ENCODE measurements at places on chromosomes 7 and 10.

GRCh38 chr7:77308792-77309191, 107.4 kb downstream of the GSAP start:
- no peak for DNase-seq

DNA sequence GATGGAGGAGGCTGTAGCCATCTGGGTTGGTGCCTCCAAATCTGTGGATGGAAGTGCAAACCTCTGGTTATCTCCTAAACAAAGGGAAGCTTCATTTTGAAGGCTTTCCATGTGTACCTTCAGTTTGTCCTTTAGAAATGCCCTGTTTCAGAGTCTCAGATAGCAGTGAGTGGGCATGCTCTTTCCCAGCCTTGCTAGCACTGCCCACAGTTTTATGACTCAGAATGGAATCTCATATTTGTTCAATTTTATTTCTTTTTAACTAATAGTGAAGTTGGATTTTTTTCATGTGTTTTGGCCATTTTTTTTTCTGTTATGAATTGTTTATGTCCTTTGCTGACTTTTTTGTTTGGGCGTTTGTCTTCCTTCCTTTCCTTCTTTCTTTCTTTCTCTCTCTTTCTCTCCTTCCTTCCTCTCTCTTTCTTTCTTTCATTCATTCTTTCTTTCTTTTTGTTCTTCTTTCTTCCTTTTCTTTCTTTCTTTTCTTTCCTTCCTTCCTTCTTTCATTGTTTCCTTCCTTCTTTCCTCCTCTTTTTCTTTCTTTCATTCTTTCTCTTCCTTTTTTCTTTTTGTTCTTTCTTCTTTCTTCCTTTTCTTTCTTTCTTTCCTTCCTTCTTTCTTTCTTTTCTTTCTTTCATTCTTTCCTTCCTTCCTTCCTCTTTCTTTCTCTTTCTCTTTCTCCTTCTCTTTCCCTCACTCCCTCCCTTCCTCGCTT, 25.6 kb downstream of the PRF1 start:
- DNase-seq, result no peak

GRCh38 chr7:143892527-143893300, 9.3 kb downstream of the TCAF1 start:
- no peak for DNase-seq

- no peak for DNase-seq
These were observed 84.4 kb downstream of the RUNDC3B start for GRCh38 chr7:87712571-87712970.

GRCh38 chr10:23157691-23158369, 34.3 kb upstream of the PTF1A start:
- peak; percentile 12 for DNase-seq

DNA sequence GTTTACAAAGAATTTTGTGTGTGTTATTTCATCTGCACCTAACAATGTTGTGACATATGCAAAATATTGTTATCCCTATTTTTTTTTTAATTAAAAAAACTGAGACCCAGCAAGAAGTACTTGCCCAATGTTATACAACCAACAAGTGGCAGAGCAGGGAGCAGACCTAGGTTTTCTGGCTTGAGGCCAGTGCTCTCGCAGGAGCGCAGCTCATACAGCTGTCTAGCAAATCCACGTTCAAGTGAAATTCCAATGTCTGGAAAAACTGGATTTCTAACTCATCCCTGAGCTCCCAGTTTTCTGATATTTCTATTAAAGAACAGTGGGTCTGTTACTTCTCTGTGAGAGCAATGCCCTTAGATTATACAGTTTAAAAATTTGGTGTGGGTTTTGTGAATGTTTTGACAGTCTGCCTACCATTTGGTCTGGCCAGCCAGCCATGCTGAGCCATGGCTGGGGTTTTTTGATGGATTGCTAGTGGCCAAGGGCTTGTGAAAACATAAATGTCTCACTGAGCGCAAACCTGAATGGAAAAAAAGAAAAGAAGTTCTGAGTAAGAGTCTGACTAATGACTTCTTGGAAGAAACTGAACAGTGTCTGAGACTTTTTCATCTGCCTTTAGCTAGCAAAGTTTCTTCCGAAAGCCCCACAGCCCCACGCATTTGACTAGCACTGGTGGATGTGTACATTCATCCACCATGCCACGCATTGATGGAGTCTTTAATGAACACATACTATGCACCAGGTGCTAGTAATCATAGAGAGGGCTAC, 15.4 kb upstream of the PRF1 start:
- no peak for DNase-seq

- DNase-seq, result no peak
These were observed 732.8 kb downstream of the POM121L12 start for GRCh38 chr7:53768186-53768585.

DNA sequence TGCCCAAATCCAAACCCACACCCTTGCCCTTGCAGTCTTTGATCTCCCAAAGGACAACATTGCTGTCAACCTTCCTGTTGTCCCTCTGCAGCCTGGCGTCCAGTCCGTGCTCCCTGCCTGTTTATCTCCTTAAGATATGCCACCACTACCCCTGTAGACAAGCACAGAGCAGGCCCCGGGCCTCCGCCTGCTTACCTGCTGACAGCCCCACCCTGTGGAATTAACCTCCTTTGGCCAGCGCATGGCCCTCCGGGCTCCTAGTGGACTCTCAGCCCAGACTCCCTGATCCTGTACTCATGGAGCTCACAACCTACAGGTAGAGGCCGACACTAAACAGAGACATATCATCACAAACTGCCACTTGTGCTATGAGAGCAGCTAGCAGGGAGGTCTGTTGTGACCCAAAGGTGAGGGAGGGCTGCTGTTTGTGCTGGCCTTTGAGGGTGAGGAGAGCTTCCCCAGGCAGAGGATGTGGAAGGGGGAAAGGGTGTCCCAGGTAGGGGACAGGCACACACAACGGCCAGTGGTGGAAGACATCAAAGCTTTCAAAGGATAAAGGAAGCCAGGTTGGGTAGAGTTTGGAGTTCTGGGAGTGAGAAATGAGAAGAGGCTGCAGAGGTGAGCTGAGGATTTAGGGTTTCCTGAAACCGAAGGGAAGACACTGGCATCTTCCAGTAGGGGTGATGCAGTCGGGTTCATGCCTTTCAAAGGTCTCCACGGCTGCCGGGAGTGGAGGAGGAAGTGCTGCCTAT, 174.5 kb upstream of the ZMIZ1 start:
- DNase-seq, result no peak

- DNase-seq, result no peak
These were observed 41.0 kb downstream of the ZEB1 start for GRCh38 chr10:31359979-31360378.

DNA sequence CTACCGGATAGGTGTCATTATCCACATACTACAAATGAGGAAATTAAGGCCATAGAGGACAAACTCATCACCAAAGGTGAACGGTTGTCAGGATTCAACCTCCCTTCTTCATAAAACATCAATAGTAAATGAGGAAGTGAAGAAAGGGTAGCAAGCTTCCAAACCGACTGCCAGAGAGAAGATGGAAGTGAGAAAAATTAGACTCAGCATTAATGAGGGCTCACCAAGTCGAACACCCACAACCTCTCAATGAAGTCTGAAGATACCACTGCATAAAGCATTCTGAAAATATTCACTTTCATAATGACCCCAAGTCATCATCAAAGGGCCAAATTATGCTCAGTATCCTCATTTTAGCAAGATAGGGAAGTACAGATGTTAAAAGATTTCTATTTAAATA, 29.6 kb downstream of the ABCB4 start:
- no peak for DNase-seq

- DNase-seq, result no peak
These were observed 6.9 kb downstream of the STN1 start for GRCh38 chr10:103911021-103911459.

- DNase-seq, result peak; percentile 21
These were observed 25.5 kb downstream of the FGFBP3 start for GRCh38 chr10:91883549-91884444.

GRCh38 chr10:25912866-25913265, 21.2 kb upstream of the MYO3A start:
- DNase-seq, result no peak
